T-helper 2 cell treated with Interferon-gamma antibody and Interleukin-4, amounts not matched to agents 5 μg/mL and 100 μg/mL, for 36 hours (primary cell): ENCODE measurements at places on chromosomes 5 and 9.

DNA sequence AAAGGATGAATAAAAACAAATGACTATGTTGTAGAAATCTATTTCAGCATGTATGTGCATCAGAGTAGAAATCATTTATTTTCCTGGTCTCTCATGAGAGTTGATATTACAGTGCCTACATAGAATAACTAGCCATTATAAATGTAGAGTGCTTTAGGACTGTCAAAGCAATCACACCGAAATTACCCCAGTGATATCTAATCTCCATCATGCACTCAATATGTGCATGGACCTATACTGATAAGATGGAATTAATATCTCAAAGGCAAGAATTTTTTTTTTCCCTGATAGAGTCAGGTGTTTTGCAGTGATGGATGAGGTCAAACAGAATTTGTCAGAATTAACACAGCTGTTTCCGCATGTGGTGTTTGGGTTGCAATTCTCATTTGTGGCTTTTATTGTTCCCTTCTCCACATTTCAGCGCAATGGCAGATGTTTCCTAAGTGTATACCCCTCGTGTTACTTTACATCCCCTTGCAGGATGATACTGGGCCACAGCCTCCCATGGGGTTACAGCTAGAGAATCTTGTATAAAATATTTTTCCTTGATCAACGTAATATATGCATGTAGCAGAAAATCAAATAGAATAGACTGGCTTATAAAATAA lies 298.8 kb downstream of the RASEF start:
- H3K36me3 ChIP-seq = no peaks in the 10 kb centered on the region
- no peaks in the 10 kb centered on the region for H3K4me1 ChIP-seq
- no peaks in the 10 kb centered on the region for H3K27me3 ChIP-seq
- H3K27ac ChIP-seq = no peak overlapping the region
- H3K4me3 ChIP-seq = no peak overlapping the region
- no peak for DNase-seq

- DNase-seq = no peak
- H3K27me3 ChIP-seq = no peaks in the 10 kb centered on the region
- no peak overlapping the region for H3K4me3 ChIP-seq
- no peaks in the 10 kb centered on the region for H3K36me3 ChIP-seq
Measured at GRCh38 chr9:31304576-31304975, 1079.9 kb upstream of the ACO1 start.

DNA sequence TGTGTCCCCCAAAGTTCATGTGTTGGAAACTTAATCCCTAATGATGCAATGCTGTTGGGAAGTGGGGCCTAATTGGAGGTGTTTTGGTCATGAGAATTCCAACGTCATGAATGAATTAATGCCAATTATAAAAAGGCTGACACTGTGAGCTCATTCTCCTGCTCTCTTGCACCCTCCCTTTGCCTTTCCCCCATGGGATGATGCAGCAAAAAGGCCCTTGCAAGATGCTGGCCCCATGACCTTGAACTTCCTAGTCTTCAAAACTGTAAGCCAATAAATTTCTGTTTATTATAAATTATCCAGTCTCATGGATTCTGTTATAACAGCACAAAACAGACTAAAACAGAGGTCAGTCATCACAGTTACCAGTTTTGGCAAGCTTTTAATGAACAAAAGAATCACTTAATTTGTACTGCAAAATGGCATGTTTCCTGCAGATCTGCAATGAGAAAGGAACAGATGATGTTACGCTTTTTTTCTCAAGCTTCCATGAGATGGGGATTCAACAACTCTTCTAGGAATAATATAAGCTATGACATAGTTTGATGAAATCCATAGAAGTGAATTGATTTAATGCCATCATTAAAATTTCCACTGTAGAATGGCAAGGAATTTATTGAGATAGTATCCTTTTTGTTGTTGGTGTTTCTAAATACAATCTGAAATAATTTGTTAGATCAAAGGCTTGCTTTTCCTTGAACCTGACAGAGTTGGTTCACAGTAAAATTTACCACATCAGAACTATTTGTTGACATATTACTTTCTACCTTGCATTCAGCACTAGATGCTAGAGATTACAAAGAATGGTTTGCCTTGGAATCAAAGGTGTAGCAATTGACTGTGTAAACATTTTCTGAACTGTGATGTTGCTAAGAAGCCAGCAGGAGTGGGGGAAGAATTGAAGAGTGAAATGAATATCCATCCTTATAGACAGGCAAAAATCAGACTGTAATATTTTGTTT lies 29.3 kb upstream of the RFK start:
- peak overlapping the region; percentile 79 for H3K27ac ChIP-seq

DNA sequence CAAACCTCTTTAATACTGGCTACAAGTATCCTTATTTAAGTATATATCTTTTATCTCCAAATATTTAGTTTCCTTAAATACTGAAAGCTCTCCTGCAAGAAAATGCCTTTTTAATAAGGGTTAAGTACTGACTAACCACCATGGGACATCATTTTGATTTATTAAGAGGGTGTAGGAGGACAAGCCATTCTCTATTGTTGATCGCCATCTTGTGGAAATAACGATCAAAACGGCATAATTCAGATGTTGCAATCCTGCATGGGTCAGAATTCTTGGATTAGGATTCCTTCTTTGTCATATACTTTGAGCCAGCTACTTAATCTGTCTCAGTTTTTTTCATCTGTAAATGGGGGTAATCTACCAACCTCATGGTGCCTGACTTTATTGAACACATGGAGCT lies 28.7 kb upstream of the C5orf46 start:
- H3K36me3 ChIP-seq = no peaks in the 10 kb centered on the region
- H3K4me3 ChIP-seq = no peak overlapping the region
- no peaks in the 10 kb centered on the region for H3K27me3 ChIP-seq
- no peak for DNase-seq

GRCh38 chr9:108049671-108050494 lies 560.3 kb upstream of the KLF4 start:
- H3K4me3 ChIP-seq = no peak overlapping the region
- H3K4me1 ChIP-seq = no peaks in the 10 kb centered on the region
- DNase-seq = no peak
- no peaks in the 10 kb centered on the region for H3K36me3 ChIP-seq
- no peak overlapping the region for H3K27ac ChIP-seq

DNA sequence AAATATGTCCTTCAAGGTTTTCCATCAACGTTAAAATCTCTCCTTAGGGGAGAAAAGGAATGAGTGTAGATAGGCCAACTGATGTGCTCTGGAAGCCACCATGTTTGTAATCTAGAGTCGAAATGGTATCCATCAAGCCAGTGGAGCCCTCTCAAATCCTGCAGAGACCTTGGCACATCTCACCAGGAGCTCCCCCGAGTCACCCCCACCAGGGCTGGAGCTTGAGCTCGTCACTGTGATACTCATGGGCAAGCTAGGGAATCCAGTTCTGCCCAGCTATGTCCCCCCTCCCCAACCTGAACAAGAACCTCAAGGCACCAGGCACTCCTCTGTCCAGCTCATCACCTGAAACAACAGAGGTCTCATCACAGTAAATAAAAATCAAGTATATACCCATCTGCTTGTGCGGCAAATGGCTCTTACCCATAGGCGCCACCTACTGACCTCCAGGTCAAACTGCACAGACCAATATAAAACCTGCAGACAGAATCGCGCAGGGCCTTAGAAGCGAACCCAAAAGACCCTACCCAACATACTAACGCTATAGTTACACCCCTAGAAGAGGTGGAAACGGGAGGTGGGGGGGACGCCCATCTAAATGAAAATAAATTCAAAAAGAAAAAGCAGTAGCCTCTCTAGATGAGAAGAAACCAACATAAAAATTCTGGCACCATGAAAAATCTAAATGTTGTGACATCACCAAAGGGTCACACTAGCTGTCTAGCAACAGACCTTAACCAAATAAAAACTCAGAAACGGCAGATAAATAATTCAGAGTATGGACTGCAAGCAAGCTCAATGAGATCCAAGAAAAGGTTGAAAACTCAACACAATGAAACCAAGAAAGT lies 75.0 kb downstream of the TTC39B start:
- peaks cover 29% of the 10 kb centered on the region for H3K36me3 ChIP-seq
- H3K4me3 ChIP-seq = no peak overlapping the region
- no peak for DNase-seq
- H3K27ac ChIP-seq = no peak overlapping the region
- H3K4me1 ChIP-seq = peaks cover 11% of the 10 kb centered on the region

DNA sequence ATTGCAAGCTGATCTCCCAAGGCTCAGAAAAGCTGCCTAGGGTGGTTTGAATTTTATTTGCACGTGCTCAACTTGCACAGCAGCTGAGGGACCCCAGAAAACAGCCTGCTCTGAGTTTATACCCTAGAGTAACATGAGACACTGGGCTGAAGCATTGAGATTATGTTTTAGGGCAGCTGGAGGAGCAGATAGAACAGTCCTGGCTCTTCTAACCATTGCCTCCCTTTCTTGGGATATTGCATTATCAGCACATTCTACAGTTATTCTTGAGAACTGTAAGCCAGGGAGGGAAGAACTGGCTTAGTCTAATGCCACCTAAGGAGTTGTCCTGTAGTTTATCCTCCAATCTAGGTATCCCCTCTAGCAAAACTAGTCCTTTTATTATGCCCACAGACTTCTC lies 10.3 kb downstream of the SMC2 start:
- H3K27me3 ChIP-seq = no peaks in the 10 kb centered on the region
- H3K4me3 ChIP-seq = no peak overlapping the region
- H3K36me3 ChIP-seq = peaks cover 61% of the 10 kb centered on the region
- no peak for DNase-seq
- H3K27ac ChIP-seq = no peak overlapping the region

GRCh38 chr9:33202018-33202417 lies 34.9 kb upstream of the B4GALT1 start:
- H3K27me3 ChIP-seq = peaks cover 19% of the 10 kb centered on the region
- DNase-seq = no peak
- H3K27ac ChIP-seq = peak overlapping the region; percentile 9
- no peak overlapping the region for H3K4me3 ChIP-seq
- peaks cover 16% of the 10 kb centered on the region for H3K4me1 ChIP-seq
- H3K36me3 ChIP-seq = no peaks in the 10 kb centered on the region

- no peaks in the 10 kb centered on the region for H3K27me3 ChIP-seq
- H3K4me1 ChIP-seq = no peaks in the 10 kb centered on the region
- no peak overlapping the region for H3K27ac ChIP-seq
- DNase-seq = no peak
Measured at GRCh38 chr9:82421498-82421897, 432.9 kb downstream of the SPATA31D1 start.

DNA sequence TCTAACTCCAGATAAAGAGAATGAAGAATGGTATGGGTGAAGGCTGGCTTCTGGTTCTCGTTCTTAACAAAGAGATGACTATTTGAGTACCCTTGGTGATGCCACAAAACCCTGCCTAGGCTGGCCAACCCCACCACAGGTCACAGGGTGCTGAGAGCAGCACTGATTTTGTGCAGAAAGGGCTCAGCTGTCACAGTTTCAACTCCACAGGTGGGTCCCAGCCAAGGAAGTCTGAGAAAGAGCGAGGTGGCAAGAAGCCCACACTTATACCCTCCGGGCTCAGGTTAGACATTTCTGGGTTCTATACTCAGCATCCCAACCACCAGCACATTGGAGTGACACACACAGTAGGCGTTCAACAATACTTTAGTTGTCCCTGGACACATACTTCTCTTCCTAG lies 118.1 kb downstream of the SLIT3 start:
- no peaks in the 10 kb centered on the region for H3K4me1 ChIP-seq
- no peaks in the 10 kb centered on the region for H3K36me3 ChIP-seq
- H3K4me3 ChIP-seq = no peak overlapping the region
- H3K27ac ChIP-seq = no peak overlapping the region
- no peak for DNase-seq

- H3K36me3 ChIP-seq = no peaks in the 10 kb centered on the region
- H3K4me1 ChIP-seq = peaks cover 46% of the 10 kb centered on the region
- H3K27ac ChIP-seq = no peak overlapping the region
- DNase-seq = no peak
- peaks cover 43% of the 10 kb centered on the region for H3K27me3 ChIP-seq
Measured at GRCh38 chr5:75055727-75056144, 3.4 kb upstream of the GCNT4 start.

GRCh38 chr9:72807765-72808445 lies 144.9 kb downstream of the ALDH1A1 start:
- no peak overlapping the region for H3K4me3 ChIP-seq
- H3K27me3 ChIP-seq = no peaks in the 10 kb centered on the region
- H3K4me1 ChIP-seq = no peaks in the 10 kb centered on the region
- H3K36me3 ChIP-seq = no peaks in the 10 kb centered on the region
- no peak overlapping the region for H3K27ac ChIP-seq

GRCh38 chr5:126450346-126450745 lies 27.1 kb downstream of the GRAMD2B start:
- peak overlapping the region; percentile 99 for H3K27ac ChIP-seq
- peaks cover 56% of the 10 kb centered on the region for H3K4me1 ChIP-seq
- peak overlapping the region; percentile 90 for H3K4me3 ChIP-seq
- no peak for DNase-seq
- H3K36me3 ChIP-seq = peaks cover 8% of the 10 kb centered on the region

DNA sequence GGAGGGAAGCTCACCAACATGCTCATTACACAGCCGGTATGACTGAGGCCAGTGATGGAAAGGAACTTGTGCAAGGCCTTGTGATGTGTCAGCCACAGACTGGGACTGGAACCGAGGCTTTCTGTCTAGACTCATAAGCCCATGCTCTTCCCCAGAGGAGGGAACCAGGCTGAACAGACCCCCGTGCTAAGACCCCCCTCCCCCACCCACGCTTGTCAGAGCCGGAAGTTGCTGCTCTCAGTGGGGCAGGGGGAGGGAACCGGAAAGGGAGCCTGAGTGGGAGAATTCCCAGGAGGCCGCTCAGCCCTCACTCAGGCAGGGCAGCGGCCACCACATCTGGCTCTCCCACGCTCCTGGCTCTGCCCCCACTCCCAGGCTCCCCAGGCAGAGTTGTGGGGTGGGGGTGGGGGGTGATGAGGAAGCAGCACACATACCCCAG lies 4.1 kb upstream of the PDGFRB start:
- peaks cover 6% of the 10 kb centered on the region for H3K4me1 ChIP-seq
- no peak overlapping the region for H3K27ac ChIP-seq
- H3K4me3 ChIP-seq = no peak overlapping the region
- peaks cover 29% of the 10 kb centered on the region for H3K27me3 ChIP-seq
- DNase-seq = no peak

DNA sequence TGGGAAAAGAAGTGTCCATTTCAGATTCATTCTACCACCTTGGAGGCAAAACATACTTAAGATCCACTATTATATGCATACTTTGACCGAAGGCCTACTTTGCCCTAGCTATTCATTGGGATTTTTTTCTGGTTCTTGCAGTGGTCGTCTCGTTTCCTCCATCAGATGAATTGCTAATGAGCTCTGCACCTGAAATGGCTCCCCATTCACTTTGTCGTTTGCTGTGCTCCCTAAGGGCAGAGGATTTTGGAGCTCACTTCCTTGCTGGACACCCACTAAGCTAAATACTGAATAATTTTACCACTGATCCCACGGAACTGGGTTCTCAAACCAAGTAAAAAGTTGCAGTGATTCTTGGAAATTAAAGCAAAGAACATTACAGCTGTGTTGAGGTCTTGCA lies 1.9 kb downstream of the KDM3B start:
- peak overlapping the region; percentile 96 for H3K27ac ChIP-seq
- DNase-seq = no peak
- H3K27me3 ChIP-seq = no peaks in the 10 kb centered on the region
